Activated T-helper 17 cell treated with anti-CD3 and anti-CD28 coated beads, Interleukin-2, amount 50 U/mL, for 72 hours (primary cell): ENCODE measurements at places on chromosomes 12 and 14.

GRCh38 chr12:93094988-93095737 is 166.1 kb upstream of the EEA1 start:
- no peaks in the 10 kb centered on the region for H3K36me3 ChIP-seq
- H3K4me3 ChIP-seq, result no peak overlapping the region
- peaks cover 3% of the 10 kb centered on the region for H3K4me1 ChIP-seq
- H3K27ac ChIP-seq, result no peak overlapping the region
- peak; percentile 47 for ATAC-seq

GRCh38 chr14:42488965-42489364 is 882.3 kb downstream of the LRFN5 start:
- H3K27me3 ChIP-seq, result no peaks in the 10 kb centered on the region
- H3K4me1 ChIP-seq, result no peaks in the 10 kb centered on the region
- no peaks in the 10 kb centered on the region for H3K36me3 ChIP-seq
- no peak overlapping the region for H3K27ac ChIP-seq
- no peak for ATAC-seq

DNA sequence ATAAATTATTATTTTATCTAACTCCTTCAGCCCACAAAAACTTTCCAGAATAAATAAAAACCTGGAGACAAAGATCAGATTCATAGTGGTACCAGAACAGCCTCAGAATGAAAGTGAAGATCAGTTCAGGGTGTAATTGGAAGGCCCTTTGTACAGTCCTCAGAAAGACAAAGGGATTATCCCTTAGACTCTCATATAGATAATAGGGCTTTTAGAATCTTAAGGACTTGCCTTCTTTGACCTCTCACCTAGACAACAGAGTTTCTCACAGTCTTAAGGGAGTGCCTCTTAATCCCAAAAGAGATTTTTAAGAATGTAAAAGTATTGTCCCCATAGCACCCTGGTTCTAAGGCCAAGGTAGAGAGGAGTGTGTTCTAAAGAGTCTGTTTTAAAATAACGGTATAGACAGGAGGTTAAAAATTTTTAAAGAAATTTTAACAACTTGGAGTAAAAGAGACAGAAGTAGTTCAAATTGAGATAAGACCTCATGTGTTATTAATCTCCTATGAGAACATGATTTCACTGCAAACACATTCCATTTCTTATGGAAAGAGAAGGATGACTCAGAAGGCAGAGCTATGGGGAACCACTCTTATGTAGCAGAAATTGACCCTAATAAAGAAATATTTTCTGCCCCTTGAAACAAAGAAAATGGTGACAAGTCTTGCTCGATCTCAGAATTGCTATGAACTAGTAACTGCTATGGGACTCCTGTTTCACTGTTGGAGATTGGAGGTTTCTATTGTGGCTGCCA is 24.2 kb upstream of the NOVA1 start:
- no peak overlapping the region for H3K4me3 ChIP-seq
- H3K27ac ChIP-seq, result no peak overlapping the region
- no peaks in the 10 kb centered on the region for H3K27me3 ChIP-seq

DNA sequence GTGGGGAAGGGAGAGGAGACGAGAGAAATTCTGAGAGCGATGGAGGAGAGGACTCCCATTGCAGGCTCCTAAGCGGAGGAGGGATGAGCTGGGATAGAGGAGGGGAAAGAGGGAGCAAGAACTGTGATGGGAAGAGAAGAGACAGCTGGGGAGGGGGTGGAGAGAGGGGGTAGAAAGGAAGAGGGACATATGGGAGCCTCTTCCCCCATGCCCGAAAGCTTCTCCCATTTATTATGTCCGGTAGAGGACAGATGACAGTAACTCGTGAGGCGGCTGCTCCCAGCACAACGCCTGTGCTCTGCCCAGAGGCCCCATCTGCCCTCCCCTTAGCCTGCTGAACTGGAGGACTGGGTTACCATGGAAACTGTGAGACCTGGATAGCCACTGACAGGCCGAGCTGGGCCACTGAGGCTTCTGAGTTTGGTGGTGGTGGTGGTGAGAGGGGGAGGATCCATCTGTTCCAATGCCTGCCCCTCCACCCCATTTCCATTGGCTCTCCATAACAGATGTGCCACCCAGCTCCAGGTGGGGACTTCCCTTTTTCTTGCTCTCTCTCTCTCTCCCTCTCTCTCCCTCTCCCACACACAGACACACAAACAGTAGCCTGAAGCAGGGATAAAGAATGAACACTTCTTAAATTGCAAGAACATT is 8.3 kb downstream of the CPNE6 start:
- no peaks in the 10 kb centered on the region for H3K27me3 ChIP-seq
- peak overlapping the region; percentile 48 for H3K27ac ChIP-seq
- H3K4me3 ChIP-seq, result peak overlapping the region; percentile 69
- no peaks in the 10 kb centered on the region for H3K36me3 ChIP-seq
- H3K4me1 ChIP-seq, result peaks cover 8% of the 10 kb centered on the region

DNA sequence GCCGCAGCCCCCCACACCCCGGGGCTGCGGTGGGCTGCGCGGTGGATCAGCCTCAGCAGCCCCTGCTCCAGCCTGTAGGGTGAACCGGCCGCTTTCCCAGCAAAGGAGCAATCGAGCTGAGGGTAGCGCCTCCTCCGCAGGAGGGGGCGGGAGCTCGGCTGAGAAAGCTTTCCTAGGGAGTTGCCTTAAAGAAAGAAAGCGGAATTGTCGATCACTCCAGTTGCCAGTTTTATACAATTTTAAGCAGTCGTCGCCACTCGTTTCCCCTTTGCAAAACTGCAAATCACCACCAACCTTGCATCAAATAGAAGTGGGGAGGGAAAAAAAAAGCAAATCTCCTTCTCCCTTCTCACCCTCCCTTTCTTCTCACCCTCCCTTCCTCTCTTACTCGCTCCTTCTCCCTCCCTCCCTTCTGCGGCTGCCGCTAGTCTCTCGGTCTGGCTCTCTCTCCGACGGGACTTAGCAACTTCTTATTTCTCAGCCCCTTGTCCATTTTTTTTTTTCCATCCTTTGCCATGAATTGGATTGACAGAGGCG is at the start of gene PDE3A:
PDE3A (plus strand) TSS at position 424 of the 537 bp plus-strand sequence. CDS start 748 bp downstream, outside the sequence.
- H3K4me1 ChIP-seq, result no peaks in the 10 kb centered on the region
- H3K4me3 ChIP-seq, result peak within 1 kb of the TSS; percentile 23
- ATAC-seq, result no peak

GRCh38 chr12:12803186-12803585 is 10.0 kb upstream of the DDX47 start:
- no peaks in the 10 kb centered on the region for H3K27me3 ChIP-seq
- peak overlapping the region; percentile 20 for H3K27ac ChIP-seq
- peaks cover 48% of the 10 kb centered on the region for H3K4me1 ChIP-seq
- H3K4me3 ChIP-seq, result peak overlapping the region; percentile 41

DNA sequence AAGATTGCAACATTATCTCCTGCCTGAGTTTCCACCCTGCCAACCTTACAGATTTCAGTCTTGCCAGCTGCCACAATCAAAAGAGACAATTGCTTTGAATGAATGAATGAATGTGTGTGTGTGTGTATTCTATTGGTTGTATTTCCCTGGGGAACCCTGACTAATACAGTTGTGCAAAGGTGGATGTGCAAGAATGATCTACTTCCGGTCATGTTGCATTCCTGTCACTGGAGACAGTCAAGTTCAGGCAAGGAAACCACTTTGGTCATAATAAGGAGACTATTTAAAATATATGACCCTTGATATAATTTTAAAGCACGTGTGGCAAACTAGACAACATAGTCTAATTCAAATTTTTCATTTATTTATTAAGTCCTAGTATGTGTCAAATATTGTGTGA is 13.1 kb downstream of the RERG start:
- H3K36me3 ChIP-seq, result no peaks in the 10 kb centered on the region
- H3K27me3 ChIP-seq, result peaks cover 11% of the 10 kb centered on the region
- H3K27ac ChIP-seq, result no peak overlapping the region
- no peaks in the 10 kb centered on the region for H3K4me1 ChIP-seq

DNA sequence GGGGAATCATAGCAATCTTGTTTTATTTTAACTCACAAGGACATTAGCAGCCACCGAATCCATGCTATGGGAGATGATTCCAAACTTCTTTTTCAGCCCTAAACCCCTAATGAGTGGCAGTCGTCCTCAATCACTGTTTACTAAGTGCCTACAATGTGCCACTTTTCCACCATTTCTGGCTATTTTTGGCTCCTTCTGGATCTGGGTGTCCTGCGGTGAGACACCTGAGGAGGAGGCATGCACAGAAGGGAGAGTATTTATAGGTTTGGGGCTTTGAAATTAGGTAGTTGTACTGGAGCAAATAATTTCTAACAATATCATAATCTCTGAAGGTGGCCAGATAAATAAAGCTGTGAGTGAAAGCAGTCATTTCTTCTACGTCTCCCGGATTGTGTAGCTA is 1125.6 kb downstream of the BCL11B start:
- H3K36me3 ChIP-seq, result no peaks in the 10 kb centered on the region
- no peak overlapping the region for H3K4me3 ChIP-seq
- H3K27me3 ChIP-seq, result no peaks in the 10 kb centered on the region
- ATAC-seq, result no peak
- peaks cover 19% of the 10 kb centered on the region for H3K4me1 ChIP-seq
- no peak overlapping the region for H3K27ac ChIP-seq

- peaks cover 19% of the 10 kb centered on the region for H3K4me1 ChIP-seq
- H3K27ac ChIP-seq, result peak overlapping the region; percentile 39
- no peak for ATAC-seq
- peaks cover 8% of the 10 kb centered on the region for H3K36me3 ChIP-seq
- H3K4me3 ChIP-seq, result no peak overlapping the region
- H3K27me3 ChIP-seq, result no peaks in the 10 kb centered on the region
Measured at GRCh38 chr14:77305696-77306095, 15.0 kb downstream of the POMT2 start.

DNA sequence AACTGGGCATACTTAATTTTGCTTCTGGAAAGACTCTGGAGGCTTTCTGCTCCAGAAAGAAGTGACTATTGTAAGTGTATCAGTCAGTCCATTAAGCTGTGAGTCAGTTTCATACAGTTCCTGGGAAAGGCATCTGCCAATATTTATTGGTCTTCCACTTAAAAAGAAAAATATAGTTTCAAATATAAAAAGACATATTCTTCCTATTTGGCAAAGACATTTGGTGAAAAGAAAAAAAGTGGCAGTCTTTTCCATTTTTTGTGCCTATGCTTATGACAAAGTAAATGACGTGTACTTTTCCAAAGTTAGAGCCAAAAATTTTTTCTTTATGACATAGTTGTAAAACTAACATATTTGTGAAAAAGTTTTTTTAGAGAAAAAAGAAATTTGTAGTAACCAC is 12.3 kb downstream of the TMEM30B start:
- peaks cover 40% of the 10 kb centered on the region for H3K27me3 ChIP-seq
- ATAC-seq, result no peak
- no peak overlapping the region for H3K27ac ChIP-seq
- H3K4me3 ChIP-seq, result no peak overlapping the region

- peaks cover 2% of the 10 kb centered on the region for H3K27me3 ChIP-seq
- H3K4me3 ChIP-seq, result no peak overlapping the region
- H3K4me1 ChIP-seq, result no peaks in the 10 kb centered on the region
- no peak overlapping the region for H3K27ac ChIP-seq
- ATAC-seq, result no peak
Measured at GRCh38 chr12:25592725-25593495, 39.8 kb upstream of the LMNTD1 start.

GRCh38 chr14:100988011-100988410 is 84.5 kb upstream of the RTL1 start:
- H3K27ac ChIP-seq, result no peak overlapping the region
- no peaks in the 10 kb centered on the region for H3K4me1 ChIP-seq
- ATAC-seq, result no peak
- no peak overlapping the region for H3K4me3 ChIP-seq
- peaks cover 17% of the 10 kb centered on the region for H3K27me3 ChIP-seq

DNA sequence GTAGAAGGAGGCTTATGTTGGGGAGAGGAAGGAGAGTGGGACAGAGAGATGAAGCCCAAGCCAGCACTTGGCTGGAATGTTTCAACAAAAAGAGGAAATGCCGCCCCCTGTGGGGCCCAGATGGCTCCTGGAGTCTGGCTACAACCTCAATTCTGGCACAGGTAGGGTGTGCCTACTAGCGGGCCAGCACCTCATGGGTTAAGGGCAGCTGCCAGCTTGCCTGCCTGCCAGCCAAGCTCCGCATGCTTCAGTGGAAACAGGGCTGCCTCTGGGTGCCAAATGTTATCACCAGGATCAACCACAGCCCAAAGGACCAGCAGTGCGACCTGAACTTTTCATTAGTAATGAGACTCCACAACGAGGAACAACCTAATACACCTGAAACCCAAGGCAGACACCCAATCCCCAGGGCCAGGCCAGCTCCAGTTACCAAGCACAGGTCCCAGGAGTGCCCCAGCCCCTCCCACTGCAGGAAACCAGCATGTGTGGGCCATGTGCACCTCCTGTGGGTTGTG is 11.3 kb downstream of the RAB15 start:
- peak overlapping the region; percentile 71 for H3K27ac ChIP-seq
- no peak for ATAC-seq
- H3K36me3 ChIP-seq, result no peaks in the 10 kb centered on the region
- H3K4me1 ChIP-seq, result peaks cover 12% of the 10 kb centered on the region

DNA sequence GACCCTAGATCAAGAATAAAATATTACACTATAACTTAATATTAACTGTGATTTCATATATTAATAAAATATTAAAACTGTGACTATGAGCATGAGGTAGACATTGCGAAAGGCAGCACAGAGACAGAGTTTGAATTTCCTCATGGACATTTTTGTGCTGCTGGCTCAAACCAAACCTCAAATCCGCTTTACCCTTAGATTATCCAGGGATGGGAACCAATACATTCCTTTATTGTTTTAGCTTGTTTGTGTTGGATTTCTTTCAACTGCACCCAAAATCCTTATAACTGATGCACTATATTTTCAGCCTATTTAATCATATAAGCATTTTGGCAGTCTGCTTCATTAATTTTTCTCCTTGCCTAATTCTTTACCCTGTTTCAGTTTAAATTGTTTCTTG is 436.7 kb downstream of the ATP23 start:
- H3K4me1 ChIP-seq, result no peaks in the 10 kb centered on the region
- no peak overlapping the region for H3K4me3 ChIP-seq
- peaks cover 14% of the 10 kb centered on the region for H3K27me3 ChIP-seq
- H3K36me3 ChIP-seq, result no peaks in the 10 kb centered on the region
- ATAC-seq, result no peak
- no peak overlapping the region for H3K27ac ChIP-seq

GRCh38 chr14:100837805-100838350 is 12.0 kb downstream of the MEG3 start:
- H3K27ac ChIP-seq, result no peak overlapping the region
- H3K36me3 ChIP-seq, result no peaks in the 10 kb centered on the region
- ATAC-seq, result no peak
- H3K4me1 ChIP-seq, result no peaks in the 10 kb centered on the region
- no peak overlapping the region for H3K4me3 ChIP-seq

- no peak overlapping the region for H3K27ac ChIP-seq
- H3K36me3 ChIP-seq, result no peaks in the 10 kb centered on the region
- peaks cover 7% of the 10 kb centered on the region for H3K27me3 ChIP-seq
- no peak for ATAC-seq
- H3K4me3 ChIP-seq, result no peak overlapping the region
Measured at GRCh38 chr12:19947344-19947743, 421.0 kb upstream of the PDE3A start.

GRCh38 chr12:91986084-91986483 is 159.6 kb downstream of the BTG1 start:
- no peak overlapping the region for H3K27ac ChIP-seq
- no peaks in the 10 kb centered on the region for H3K36me3 ChIP-seq
- H3K4me3 ChIP-seq, result no peak overlapping the region
- peak; percentile 11 for ATAC-seq
